ENCODE measurements at places on chromosomes 11 and 22.

DNA sequence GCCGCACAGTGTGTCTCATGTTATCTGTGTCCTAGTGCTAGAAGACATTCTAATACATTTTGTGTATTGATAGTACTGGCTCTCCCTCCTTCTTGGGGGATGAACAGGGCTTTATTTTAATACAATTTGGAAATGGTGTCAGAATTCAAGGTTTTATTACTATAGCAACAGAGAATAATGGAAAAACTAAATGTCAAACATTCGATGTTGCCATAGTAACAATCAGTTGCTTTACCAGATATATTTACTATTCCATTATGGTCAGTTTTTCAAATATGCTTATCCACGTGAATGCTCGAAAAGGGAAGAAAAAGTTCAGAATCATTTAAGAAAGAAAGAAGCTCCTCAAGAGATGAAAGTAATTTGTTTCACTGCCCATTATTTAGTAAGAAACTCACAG lies 8.6 kb upstream of the MSANTD4 start:
- H3K27me3 ChIP-seq: peaks cover 2% of the 10 kb centered on the region
- H3K27ac ChIP-seq: no peak overlapping the region
- no peak overlapping the region for H3K4me3 ChIP-seq
- H3K36me3 ChIP-seq: no peaks in the 10 kb centered on the region
- no peak for DNase-seq

DNA sequence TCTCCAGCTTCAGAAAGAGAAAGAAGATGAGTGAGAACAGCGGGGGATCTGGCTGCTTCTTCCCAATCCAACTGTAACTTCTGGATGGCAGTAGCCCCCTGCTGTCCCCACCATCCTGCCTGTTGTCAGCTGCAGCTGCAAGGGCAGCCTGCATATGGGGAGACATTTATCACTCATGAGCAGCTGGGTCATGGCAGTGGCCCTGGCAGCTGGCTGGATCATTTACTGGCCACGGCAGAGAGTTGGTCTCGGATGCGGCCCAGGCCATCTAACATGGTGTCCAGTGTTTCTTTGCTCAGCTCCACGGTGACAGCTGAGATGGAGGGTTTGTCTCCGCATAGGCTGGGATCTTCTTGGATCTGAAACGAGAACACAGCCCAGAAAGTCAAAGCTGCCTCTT lies 14.8 kb downstream of the COMMD9 start:
- no peaks in the 10 kb centered on the region for H3K27me3 ChIP-seq
- no peaks in the 10 kb centered on the region for H3K4me1 ChIP-seq
- no peak for DNase-seq
- H3K4me3 ChIP-seq: no peak overlapping the region

DNA sequence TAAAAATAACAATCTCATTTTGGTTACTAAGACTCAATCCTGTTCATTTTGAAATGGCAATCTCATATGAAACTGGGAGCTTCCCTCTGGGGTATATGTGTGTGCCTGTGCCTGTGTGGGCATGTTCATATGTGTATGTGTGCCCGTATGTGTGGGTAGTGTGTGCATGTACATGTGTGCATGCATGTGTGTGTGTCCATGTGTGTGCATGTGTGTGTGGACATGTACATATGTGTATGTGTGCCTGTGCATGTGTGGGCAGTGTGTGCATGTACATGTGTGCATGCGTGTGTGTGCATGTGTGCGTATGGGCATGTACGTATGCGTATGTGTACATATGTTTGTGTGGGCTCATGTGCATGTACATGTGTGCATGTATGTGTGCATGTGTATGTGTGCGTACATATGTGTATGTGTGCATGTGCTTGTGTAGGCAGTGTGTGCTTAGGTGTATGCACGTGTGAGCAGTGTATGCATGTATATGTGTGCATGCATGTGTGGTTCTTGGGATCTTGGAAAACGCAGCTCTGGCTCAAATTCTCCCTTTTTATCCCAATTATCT lies 24.5 kb upstream of the CACNG2 start:
- no peaks in the 10 kb centered on the region for H3K36me3 ChIP-seq
- H3K4me1 ChIP-seq: no peaks in the 10 kb centered on the region
- peaks cover 64% of the 10 kb centered on the region for H3K27me3 ChIP-seq
- H3K27ac ChIP-seq: no peak overlapping the region
- DNase-seq: peak; percentile 31
- H3K4me3 ChIP-seq: no peak overlapping the region

DNA sequence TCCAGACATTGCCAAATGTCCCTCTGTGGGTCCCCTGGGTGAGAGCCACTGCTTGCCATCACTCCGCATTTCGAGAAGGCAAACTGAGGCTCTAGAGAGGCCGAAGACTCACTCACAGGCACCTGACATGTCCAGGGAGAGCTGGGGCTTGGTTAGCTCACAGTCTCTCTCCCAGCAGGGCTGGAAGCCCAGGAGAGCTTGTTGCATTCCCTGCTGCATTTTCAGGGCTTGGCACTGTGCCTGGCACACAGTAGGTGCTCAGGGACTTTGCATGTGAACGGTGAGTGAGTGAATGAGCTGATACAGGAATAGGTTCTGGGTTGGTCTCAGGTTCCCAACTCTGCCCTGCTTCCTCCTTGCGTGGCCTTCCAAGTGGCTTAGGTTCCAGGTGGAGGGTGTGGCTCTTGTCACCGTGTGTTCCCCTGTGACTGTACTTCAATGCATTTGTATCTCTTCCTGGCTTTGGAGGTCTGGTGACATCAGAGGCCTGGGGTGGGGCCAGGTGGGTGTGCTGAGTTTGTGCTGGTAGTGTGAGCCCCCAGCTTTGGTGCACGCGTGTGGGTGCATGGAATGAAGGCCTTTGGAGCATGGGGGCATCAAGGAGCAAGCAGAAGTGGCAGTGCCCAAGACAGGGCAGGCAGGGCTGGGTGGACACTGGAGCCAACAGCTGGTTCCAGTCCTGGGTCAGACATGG lies 18.4 kb upstream of the SMIM38 start:
- no peak overlapping the region for H3K4me3 ChIP-seq
- H3K4me1 ChIP-seq: peaks cover 1% of the 10 kb centered on the region
- H3K27ac ChIP-seq: no peak overlapping the region
- no peak for DNase-seq

GRCh38 chr11:125763483-125763882 lies 15.1 kb downstream of the PATE2 start:
- H3K27me3 ChIP-seq: peaks cover 42% of the 10 kb centered on the region
- no peak overlapping the region for H3K4me3 ChIP-seq
- no peak for DNase-seq
- H3K36me3 ChIP-seq: no peaks in the 10 kb centered on the region

- H3K4me1 ChIP-seq: peaks cover 17% of the 10 kb centered on the region
- no peaks in the 10 kb centered on the region for H3K27me3 ChIP-seq
- DNase-seq: no peak
- H3K36me3 ChIP-seq: peaks cover 20% of the 10 kb centered on the region
- H3K27ac ChIP-seq: no peak overlapping the region
These were observed 14.8 kb downstream of the CD59 start for GRCh38 chr11:33721426-33721825.

Data from mesothelial cell of epicardium (in vitro differentiated cells).